ENCODE measurements at places on chromosomes 1 and 21.

DNA sequence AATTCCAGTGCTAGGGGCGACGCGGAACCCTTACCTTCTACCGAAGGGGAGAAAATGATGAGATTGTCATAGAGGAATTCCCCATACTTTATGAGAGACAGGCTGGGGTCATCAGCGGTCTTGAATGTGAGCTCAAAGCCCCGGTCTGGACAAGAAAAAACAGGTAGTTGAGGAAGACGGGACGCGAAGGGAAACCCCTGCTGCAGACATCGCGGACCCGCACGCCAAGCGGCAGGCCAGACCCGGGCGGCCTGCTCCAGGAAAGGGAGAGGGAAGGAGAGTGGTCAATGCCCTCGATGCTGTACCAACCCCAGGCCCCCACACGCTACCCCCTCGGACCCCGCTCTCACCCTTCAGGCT, 342 bp downstream of the DDOST start:
- DNase-seq, result no peak

DNA sequence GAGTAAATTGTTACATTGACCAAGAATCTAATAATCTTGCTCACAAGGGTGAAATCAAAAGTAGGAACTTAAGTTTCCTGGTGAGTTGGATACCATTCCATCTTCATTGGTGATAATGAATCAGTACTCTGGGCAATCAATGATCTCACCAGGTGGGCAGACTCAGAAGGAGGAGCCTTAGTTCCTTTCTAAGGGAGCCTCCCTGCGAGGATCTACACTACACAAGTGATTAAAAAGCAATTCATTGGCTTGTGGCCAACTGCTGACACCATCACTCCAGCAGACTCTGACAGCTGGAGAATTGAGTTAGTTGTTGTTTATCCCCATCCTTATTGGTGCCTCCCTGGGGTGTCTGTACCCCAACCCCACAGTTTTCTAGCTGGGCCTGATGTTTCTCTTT, 84.1 kb upstream of the VANGL1 start:
- DNase-seq, result no peak

DNA sequence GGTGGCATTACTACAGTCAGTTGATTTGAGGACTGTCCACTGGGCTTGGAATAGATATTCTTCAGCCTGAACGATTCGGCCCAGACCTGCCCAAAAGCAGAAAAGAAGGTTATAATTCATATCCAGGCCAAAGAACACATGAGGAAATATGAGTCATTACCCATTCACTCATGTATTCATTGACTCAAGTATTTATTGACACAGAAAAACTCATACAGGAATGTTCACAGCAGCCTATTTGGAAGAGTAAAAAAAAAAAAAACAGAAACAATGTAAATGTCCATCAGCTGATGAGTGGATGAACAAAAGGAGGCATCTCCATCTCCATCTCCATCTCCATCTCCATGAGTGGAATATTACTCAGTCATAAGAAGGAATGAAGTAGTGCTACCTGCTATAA, 15.9 kb downstream of the ZMYND12 start:
- no peak for DNase-seq

GRCh38 chr1:48030696-48031365, 33.6 kb upstream of the TRABD2B start:
- DNase-seq, result no peak

- DNase-seq, result no peak
These were observed 3.2 kb downstream of the RNF187 start for GRCh38 chr1:228490120-228491078.

- no peak for DNase-seq
These were observed 41.1 kb downstream of the COLGALT2 start for GRCh38 chr1:183996396-183996795.

GRCh38 chr1:178581351-178582303, 68.7 kb downstream of the TEX35 start:
- DNase-seq, result no peak

- DNase-seq, result no peak
These were observed 157.9 kb downstream of the PEX14 start for GRCh38 chr1:10632691-10633090.

DNA sequence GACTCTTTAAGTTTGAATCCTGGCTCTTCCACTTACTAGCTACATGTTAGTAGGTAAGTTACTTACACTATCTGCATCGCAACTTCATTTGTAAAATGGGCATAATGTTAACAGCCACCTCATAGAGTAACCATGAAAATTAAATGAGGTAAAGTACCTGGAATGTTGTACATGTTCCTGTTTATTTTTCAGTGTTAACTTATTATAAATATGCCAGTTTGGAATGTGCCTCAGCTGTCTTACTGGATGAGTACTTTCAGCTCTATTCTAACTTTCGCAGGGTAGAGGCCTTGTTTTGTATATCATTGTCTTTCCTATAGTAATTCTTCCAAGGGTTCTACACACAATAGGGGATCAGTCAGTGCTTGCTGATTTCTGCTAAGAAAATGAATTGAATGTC, 167.4 kb downstream of the DUSP10 start:
- DNase-seq, result no peak

- DNase-seq, result no peak
These were observed 17.7 kb downstream of the DHCR24 start for GRCh38 chr1:54869173-54869851.

- no peak for DNase-seq
These were observed 3.7 kb upstream of the NR1I3 start for GRCh38 chr1:161241682-161242081.

- DNase-seq, result no peak
These were observed 147.9 kb downstream of the MAGI3 start for GRCh38 chr1:113538225-113538624.

DNA sequence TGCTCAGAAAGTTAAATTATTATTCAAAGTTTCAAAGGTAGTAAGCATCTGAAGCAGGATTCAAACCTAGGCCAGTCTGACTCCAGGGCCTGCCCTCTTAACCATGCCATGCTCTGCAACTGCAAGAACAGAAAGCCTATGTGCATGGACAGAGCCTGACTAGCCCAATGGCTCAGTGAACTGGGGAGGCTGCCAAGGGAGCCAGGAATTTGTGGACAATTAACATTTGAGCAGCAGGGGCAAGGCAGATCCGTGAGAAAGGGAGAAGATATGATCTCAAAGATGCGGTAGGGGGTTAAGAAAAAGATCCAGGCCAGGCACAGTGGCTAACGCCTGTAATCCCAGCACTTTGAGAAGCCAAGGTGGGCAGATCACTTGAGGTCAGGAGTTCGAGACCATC, 6.5 kb upstream of the ATP1A4 start:
- DNase-seq, result no peak

- DNase-seq, result no peak
These were observed 93.1 kb downstream of the VAV3 start for GRCh38 chr1:107871687-107872395.

DNA sequence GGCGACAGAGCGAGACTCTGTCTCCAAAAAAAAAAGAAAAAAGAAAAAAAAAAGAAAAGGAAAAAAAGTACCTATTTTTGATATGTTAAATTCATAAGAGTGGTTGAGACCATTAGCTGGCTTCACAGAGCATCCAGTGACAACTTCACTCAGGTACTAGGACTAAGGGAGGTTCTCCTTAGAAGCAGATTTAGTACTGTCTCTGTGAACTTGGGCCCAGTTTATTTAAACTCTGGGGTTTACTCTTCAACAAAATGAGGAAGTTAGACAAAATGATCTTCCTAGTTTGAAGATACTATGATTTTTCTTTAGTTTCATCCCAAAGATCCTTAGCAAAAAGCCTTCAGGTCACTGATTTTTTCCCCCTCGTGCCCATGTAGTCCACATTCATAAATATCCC, 21.2 kb downstream of the MACO1 start:
- DNase-seq, result no peak

GRCh38 chr1:81954534-81955020, 153.8 kb downstream of the ADGRL2 start:
- DNase-seq, result no peak

DNA sequence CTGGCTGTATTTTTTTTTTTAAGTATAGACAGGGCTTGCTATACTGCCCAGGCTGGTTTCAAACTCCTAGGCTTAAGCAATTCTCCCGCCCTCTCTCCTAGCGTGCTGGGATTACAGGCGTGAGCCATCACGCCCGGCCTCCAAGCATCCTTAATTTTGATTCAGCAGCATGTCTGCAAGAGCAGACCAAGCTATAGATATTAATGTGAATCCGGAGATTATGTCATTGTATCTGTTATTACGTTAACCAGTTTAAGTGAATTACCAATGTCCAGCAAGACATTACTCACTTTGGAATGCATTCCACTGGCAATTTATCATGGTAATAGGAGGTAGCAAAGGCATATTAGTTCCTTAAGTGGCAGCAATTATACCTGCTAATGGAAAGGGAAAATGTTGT, 179.7 kb downstream of the CHRM3 start:
- DNase-seq, result no peak

GRCh38 chr1:223815865-223816264, 29.9 kb downstream of the TP53BP2 start:
- no peak for DNase-seq

- no peak for DNase-seq
These were observed 330.3 kb upstream of the SNX7 start for GRCh38 chr1:98331243-98331642.

DNA sequence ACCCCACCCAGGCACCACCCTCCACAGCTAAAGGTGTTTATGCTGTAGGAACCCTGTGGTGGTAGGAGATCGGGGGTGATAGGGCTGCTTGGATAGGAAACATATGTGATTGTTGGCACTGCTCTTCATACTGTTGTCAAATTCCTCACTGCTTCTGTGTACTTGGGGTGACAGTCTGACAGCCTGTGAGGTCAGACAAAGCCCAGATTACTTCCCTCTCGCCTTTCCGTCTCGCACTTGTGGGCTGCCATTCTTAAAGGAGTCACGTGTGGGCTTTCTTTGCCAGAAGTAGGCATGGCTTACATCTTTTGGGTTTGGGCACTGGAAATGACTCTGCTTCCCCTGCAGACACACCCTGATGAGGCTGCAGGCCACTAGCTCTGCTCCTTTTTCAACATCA, 363.8 kb downstream of the DISC1 start:
- no peak for DNase-seq

GRCh38 chr1:206131037-206131436, 13.8 kb upstream of the AVPR1B start:
- no peak for DNase-seq

GRCh38 chr1:85984636-85985035, 171.9 kb downstream of the COL24A1 start:
- no peak for DNase-seq

DNA sequence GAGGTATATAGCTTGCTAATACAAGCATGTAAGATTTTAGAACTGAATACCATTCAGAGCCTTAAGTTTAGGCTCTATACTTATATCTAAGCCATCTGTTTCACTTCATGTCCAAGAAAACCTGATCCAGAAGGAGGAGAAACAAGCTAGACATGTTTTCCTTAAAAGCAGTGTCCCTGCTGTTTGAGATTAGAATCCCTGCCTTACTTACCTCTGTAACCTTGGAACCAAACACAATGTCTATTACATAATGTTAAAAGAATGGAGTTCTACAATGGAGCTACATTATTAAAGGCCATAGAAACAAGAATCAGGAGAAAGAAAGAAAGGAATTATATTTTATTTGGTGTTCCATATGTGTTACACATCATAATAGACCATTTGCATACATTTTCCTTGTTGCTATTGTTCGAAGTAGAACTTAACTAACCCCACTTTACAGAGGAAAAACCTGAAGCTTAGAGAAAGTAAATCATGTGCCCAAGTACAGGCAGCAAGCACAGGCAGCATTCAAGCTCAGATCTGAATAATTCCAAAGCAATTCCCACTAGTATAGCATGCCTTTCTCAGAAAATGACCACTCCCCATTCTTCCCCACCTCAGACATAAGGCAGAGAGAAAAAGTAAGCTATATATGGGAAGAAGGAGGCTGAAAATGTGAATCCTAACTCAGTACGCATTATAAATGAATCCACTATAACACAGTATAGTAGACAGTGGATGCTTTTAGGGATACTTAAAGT, 380.1 kb upstream of the SPAG17 start:
- DNase-seq, result no peak

GRCh38 chr1:161216945-161217712, 2.0 kb downstream of the FCER1G start:
- no peak for DNase-seq

DNA sequence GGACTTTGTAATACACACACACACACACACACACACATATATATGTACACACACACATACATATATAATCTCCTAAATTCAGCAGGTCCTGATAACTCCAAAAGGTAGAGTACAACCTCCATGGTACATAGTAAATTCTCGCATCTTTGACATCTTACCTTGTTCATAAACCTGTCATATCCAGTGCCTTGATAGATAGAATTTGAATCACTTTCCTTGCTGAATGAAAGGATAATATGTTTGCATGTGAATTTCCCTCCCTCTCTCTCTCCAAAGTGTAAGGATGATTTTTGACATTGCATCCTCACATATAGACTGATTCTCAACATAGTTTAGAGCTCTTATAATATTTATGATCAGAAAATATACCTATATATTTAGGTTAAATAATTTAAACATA, 567.1 kb upstream of the ADGRL2 start:
- DNase-seq, result no peak

- no peak for DNase-seq
These were observed 107.6 kb downstream of the DAB1 start for GRCh38 chr1:57316291-57316690.

GRCh38 chr1:174726880-174727585, 272.7 kb upstream of the CACYBP start:
- no peak for DNase-seq

- DNase-seq, result no peak
These were observed 257.1 kb upstream of the CSF3R start for GRCh38 chr1:36739703-36740289.

GRCh38 chr21:15293240-15293639, 228.4 kb upstream of the NRIP1 start:
- no peak for DNase-seq

DNA sequence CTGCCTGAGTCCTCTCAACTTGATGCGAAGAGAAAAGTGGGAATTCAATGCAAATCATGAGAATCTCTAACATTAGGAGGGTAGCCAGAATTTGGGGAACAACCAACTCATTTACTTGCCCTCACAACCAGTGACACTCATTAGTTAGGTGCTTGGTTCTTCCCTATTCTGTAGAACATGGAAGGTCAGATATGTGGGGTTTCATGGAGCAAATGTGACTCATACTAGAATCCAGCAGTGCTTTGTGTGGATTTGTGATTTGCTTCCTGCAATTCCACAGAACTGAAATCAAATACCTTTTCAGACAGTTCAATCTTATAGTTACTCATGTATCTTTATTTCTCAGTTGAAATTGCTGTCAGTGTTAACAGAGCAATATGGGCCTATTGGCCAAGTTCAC, 6.9 kb upstream of the ETV3 start:
- no peak for DNase-seq

- no peak for DNase-seq
These were observed 84.6 kb upstream of the BMP8A start for GRCh38 chr1:39406533-39407450.

GRCh38 chr1:6438047-6438525, 13.5 kb downstream of the ESPN start:
- no peak for DNase-seq

Measured in vagina (tissue), 2 donors.